Cortex of kidney (tissue), 1 donor: ENCODE measurements at places on chromosomes 3 and 15.

DNA sequence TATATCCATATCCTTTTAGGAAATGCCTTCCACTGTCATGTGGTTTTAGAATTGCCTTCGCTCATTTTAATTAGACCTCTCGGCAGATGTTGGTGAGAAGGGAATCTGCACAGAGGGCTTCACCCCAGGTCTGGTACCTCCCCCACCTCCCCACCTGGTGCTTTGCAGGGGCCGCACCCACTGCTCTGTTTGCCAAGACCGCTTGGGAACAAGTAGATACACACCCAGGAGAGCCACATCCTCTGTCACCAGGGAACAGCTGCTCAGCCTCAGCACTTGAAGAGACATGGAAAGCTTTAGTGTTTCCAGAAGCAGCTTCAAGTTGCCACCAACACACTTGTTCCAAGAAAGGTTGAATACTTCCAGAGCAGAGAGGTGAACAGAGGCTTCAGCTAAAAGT, 21.8 kb downstream of the LRRC31 start:
- no peak for DNase-seq

- no peak for DNase-seq
Observed at GRCh38 chr3:20352546-20353179, 166.7 kb upstream of the SGO1 start.

- no peak for DNase-seq
Observed at GRCh38 chr3:188054541-188054940, 99.4 kb upstream of the LPP start.

DNA sequence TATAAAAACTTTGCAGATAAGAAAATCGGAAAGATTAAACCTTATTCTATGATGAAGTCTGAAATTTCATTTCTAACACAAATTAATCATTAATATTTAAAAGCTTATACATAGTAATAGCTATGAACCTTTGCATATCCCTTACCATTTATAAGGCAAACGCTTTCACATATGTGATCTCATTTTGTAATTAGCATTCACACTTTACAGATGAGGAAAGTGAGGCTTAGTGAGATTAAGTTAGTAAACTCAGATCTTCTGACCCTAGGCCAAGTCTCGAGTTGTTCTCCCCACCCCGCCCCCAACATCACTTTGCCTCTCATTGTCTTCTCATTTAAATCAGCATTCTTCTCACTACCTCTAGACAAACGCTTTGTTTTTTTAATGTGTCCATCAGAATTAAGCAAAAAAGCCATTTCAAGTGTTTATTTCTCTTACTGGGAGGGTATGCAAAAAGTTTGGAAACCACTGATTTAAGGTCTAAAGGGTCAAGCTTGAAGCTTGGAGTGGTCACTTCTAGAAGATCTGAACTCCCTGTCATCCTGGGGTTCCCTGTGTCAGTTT, 172.9 kb upstream of the BCL6 start:
- no peak for DNase-seq

GRCh38 chr15:33064878-33065277, 129.6 kb downstream of the FMN1 start:
- DNase-seq, result no peak

- DNase-seq, result no peak
Observed at GRCh38 chr15:97678656-97679055, 281.8 kb upstream of the ARRDC4 start.

DNA sequence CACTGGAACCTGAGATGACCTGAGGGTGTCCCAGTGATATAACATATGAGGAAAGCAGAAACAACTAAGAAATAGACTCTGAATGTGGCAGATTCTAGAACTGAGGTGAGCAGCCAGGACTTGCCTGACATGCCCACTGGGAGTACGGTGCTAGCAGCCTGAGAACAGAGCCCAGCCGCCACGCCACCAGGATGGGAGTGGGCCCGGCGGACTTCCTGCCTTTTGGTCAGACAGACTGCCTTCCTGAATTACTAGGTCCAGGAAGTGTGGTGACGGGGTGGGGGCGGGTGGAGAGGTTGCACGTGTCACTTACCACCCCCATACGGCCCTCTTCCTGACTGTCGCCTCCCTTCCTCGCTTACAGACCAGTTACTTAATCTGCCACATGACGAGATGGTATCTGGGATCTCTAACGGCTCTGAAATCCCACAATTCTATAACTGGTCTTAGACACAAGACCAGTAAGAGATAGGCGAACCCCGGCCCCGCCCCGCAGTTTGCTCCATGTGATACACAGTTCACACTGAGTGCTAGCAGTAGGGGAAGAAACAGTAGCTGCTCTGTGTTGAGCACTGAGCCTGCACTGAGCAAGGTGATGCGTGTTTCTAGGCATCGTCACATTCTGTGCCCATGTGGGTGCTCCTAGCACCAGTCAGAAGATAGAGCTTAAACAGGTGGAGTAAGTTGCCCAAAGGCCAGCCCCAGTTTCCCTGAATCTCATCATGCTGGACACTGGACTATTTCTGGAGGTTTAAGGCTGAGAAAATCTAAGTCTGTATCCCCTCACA, 95.7 kb downstream of the CPN2 start:
- no peak for DNase-seq
